ENCODE measurements at places on chromosomes 11 and 22.

DNA sequence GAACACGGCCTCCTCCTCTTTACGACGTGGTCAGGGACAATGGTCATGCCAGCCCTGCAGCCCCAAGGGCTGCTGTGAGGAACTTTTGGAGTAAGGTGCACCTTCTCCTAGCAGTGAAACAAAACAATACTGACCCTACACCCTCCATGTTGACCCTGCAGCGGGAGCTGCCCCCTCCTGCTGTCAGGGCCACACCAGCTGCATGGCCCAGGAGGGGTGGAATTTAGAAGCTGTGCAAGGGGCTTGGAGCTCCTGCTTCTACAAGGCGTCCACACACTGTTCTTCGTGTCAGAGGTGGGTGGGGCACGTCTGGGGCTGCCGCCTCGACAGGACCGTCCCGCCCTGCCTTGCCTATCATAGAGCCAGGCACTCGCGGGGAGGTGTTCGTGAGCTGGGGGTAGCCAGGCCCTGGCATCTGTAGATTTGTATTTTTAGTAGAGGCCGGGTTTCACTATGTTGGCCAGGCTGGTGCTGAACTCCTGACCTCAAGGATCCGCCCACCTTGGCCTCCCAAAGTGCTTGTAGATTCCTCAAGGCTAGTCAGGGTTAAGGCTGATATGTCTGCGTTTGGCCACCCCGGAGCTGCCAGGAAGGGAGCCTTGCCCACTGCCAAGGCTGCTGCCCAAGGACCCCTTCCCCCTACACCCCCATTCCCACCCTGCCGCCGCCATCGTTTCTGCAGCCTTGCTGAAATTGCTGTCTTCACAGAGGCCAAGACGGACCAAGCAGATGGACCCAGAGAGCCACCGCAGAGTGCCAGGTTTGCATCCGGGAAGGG is 15.9 kb downstream of the INCENP start:
- no peak for DNase-seq

DNA sequence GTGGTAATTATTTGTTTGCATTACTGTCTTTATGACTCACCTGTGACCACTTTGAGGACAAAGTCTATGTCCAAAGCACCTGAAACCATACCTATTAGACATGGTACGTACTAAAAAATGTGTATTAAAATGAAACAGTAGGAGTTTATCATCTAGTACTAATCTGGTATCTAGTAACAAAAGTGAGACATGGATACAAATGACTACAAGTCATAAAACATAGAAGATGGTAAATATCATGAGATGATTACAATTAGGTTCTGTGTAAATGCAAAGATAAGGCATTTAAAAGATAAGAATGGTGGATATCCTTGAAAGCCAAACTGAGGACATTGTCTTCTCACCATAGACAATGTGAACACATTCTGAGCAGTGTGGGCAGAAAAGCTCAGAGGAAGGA is 113.5 kb upstream of the GUCY1A2 start:
- DNase-seq: no peak

DNA sequence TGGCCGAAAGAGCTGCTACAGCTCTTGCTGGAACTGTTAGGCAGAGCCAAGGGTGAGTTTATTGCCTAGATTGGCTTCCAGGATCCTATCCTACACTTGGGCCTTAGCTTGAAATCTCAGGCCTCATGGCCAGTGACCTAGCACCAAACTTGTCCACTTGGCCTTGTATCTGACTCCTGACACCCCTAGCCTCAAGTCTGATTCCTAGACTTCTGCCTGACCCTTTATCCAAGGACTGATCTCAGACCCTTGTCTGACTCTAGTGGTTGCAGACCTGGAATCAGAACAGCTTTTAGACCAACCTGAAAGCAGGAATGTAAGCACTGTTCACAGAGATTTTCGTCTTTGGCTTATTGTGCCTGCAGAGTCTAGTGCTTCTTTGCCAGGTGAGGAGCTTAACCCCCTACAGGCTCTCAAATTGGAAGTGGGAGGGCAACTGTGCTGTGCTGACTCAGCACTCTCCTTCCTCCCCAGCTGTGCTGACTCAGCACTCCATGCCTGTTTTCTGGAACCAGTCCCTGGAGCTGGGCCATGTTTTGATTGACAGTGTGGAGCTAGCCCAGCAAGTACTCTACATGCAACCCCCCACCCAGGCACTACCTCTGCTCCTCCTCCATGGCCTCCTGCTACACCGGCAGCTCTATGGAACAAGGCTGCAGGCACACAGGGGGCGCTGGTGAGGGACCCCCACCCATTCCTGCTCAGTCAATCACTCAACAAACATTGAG is 35.1 kb downstream of the RRP8 start:
- no peak for DNase-seq

DNA sequence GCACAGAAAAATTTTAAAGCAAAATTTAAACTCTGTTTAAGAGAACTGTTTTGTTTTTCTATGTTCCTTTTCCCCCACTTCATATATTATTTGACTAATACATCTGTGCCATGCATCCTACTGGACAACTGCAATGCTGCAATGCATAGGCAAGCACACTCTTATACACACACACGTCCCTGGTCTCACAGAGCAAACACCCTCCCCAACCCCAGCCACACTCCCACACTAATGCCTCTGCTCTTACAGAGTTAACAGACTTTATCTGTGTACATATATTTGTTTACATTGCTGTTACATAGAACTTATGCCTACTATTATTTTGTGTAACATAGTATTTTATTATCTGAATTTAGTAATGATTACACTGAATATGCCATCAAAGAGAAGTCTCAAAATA is 25.5 kb upstream of the CTSC start:
- DNase-seq: no peak

DNA sequence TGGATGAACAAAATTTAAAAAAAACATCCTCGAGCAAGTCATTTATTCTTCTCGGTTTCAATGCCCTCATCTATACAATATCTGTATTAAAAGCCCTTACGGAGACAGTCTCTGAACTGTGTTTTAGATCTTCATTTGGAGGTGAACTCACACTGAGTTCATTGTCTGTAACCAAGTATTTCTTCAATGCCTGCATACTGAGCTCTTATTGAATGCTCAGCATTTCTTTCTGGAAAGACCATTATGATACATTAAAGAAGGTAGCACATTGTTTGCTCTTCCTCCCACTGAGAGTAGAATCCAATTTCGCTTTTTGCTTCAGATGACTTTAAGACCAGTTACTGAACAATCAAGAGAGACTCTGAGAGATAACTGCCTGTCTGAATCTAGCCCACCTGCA is 1.7 kb upstream of the ANO3 start:
- DNase-seq: no peak

- no peak for DNase-seq
Observed at GRCh38 chr22:32714458-32715430, 86.8 kb upstream of the TIMP3 start.

- DNase-seq: no peak
Observed at GRCh38 chr11:106421676-106422292, 344.3 kb downstream of the AASDHPPT start.

GRCh38 chr22:49735411-49735900 is 92.2 kb downstream of the BRD1 start:
- no peak for DNase-seq

- no peak for DNase-seq
Observed at GRCh38 chr22:17368554-17369438, 464 bp upstream of the CECR2 start.

All from activated T-helper 1 cell treated with Interleukin-2 at 50 U/mL for 16 hours (primary cell).